Fibroblast of skin of left biceps (primary cell): ENCODE measurements at places on chromosomes 4 and X.

DNA sequence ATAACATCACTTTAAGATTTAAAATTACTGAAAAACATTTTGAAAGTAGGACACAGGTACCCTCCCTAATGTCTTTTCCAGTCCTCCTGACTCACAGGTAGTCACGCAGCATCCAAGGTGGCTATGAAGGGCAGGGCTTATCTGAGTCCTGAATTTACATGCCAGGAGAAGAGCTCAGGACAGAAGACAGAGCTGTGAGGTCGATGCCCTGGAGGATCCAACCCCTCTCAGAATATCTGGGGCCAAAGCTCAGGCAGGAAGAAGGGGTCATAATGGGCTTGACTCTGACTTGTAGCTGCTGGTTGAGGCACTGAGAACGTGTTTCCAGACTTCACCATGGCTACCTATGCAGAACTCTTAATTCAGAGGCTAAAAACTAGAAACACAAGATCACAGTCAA lies 177.5 kb downstream of the AASDH start:
- no peak for DNase-seq

- DNase-seq: no peak
These were observed 71.2 kb downstream of the ZNF518B start for GRCh38 chr4:10385994-10386394.

GRCh38 chr4:8840006-8840793 lies 31.4 kb downstream of the HMX1 start:
- DNase-seq: no peak

DNA sequence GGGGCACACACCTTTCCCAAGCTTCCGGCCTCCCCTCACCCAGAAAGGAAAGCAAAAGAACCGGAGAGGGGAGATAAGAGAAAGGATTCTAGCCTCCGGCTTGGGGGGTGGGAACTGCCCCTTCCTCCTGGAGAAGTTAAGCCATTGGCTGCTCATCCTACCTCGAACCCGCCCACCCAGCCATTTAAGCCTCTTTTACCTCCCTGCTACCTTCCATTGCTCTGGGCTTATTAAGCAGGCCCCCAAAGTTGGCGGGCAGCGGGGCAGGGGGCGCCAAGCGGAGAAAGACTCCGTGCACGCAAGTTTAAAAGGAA lies 2.3 kb downstream of the MAML3 start:
- DNase-seq: peak; percentile 62

DNA sequence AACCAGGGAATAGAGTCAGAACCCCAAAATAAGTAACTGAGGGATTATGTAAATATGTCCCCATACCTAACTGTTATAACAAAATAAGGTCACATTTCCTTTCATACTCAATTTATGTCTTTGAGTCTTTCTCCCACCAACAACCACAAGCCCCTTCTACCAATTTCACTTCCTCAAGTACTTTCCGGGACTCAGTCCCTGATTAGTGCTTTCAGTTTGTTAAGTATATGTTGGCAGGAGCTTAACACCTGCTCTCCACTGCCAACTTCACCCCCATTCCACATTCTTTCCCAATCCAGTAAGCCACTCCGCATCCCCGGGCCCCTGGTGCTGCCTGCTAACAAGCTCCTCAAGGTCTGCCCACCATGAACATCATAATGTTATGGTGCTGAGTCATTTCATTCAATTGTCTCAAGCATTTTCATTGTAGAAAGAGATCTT lies 71.3 kb upstream of the SPRY1 start:
- DNase-seq: no peak

GRCh38 chr4:44912980-44913379 lies 186.6 kb upstream of the GNPDA2 start:
- no peak for DNase-seq

DNA sequence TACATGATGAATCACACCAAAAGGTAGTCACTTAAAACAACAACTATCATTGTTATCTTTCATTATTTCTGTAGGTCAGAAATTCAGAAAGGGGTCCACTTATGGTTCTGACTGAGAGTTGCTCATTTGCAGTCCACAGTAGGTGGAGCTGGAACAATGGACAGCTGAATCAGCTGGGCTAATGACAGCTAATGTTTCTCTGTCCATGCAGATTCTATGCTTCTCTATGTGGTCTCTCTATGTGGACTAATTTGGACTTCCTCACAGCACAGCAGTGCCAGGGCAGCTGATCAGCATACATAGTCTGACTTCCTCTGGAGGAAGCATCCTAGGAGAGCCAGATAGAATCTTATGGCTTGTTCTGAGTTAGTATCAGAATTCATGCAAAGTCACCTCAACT lies 131.7 kb upstream of the INTU start:
- DNase-seq: no peak

- DNase-seq: peak; percentile 13
These were observed 272.9 kb downstream of the CFAP299 start for GRCh38 chr4:80608281-80608980.

GRCh38 chr4:109185548-109185947 lies 116.9 kb downstream of the COL25A1 start:
- DNase-seq: no peak
